SW 1271 (cell line): ENCODE measurements at places on chromosomes 16 and 17.

DNA sequence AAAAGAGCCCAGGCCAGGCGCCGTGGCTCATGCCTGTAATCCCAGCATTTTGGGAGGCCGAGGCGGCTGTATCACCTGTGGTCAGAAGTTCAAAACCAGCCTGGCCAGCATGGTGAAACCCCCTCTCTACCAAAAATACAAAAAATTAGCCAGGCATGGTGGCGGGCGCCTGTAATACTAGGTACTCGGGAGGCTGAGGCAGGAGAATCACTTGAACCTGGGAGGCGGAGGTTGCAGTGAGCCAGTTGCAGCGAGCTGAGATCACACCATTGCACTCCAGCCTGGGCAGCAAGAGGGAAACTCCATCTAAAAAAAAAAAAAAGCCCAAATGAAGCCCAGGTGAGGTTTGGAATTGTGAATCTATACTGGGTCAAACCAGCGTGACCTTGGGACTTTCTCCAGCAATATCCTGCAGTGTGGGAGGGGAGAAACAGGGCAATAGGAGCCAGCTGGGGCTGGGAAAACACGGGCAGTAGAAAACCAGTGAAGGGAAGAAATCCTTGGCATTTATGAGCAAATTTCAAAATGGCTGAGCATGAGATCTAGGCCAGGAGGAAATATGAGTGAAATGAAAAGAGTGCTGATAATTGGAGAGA is 8.2 kb upstream of the DHX8 start:
- DNase-seq: no peak

GRCh38 chr16:58503863-58504688 is 4.1 kb downstream of the NDRG4 start:
- no peak for DNase-seq

DNA sequence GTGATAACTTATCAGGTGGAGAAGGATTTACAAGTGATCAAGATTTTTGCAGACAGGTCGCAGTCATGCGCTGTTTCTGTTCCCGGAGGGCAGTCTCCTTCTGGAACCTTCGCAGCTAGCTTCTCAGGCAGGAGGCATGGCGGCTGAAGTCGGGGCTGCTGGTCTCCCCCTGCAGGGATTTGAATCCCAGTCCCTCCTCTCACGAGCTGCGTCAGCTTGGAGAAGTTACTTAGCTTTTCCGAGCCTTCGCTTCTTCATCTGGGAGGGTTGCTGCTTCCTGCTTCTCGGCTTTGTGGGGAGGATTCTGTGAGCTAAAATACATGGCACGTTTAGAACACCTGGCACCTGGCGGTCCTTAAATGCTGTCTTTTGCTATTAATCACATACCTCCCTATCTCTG is 287.8 kb upstream of the FOXF1 start:
- no peak for DNase-seq

- DNase-seq: no peak
Measured at GRCh38 chr16:70430667-70431536, 8.0 kb downstream of the ST3GAL2 start.

DNA sequence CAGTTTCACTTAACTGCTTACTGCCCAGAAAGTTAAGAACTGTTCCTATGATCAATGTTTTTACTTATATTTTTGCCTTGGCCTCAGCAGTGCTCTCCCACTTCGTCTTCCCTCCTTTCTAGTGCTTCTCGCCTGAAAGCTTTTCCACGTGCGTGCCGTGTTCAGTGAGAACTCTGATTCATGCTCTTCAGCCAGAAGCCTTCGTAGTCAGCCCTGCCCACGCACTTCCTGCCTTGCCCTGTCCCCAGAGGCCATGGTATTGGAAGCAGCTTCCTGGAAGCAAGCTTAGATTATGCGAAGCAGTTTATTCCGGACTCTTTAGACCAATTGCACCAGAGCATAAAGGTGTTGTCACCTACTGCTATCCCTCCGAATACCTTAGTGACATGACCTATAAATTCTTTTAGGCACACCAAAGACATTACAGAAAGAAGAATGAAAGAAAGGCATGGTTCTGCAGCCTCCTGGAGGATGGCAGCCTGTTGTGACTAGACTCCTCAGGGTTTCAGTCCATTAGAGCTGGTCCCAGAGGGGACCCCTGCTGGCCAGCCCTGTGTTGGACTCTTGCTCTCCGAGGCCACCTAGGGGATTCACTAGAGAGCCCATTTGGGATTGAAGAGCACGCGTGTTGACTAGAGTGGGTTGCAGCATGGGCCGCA is 105.2 kb downstream of the RPTOR start:
- no peak for DNase-seq

DNA sequence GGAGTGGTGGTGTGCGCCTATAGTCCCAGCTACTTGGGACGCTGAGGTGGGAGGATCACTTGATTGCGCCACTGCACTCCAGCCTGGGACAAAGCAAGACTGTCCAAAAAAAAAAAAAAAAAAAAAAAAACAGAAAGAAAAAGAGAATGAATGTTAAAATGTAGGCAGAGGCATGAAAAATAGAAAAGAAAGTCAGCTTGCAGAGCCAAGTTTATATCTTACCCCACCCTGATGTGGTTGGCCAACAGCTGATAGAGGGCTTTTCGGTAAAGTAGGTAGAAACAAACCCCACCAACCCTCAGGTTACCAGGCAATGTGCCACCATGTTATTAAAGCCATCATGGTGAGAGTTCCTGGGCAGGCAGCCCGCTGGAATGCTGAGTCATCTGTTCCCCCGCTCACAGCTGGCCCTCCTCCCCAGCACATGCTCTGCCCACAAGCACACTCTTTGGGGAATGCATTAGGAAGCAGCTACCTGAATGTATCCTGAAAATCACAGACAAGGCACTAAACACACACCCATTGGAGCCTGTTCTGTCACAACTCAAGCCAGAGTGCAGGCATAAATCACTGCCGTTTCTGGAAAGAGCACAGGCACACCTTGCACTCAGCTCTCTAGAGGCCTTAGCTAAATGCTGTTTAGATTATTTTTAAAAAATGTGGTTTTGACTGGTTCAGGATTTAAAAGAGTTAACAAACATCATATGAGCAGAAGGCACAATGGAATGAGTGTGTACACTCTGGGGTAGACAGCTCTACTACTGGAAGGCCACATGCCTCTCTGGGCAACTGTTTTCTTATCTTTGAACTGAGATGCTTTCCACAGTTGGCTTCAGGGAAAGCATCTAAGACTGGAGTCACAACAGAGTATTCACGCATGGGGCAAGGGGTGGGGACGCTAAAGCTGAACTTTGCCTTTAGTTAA is 128.5 kb downstream of the PARN start:
- DNase-seq: peak; percentile 80

- peak; percentile 69 for DNase-seq
Measured at GRCh38 chr17:40510328-40510648, 8.9 kb upstream of the TNS4 start.

DNA sequence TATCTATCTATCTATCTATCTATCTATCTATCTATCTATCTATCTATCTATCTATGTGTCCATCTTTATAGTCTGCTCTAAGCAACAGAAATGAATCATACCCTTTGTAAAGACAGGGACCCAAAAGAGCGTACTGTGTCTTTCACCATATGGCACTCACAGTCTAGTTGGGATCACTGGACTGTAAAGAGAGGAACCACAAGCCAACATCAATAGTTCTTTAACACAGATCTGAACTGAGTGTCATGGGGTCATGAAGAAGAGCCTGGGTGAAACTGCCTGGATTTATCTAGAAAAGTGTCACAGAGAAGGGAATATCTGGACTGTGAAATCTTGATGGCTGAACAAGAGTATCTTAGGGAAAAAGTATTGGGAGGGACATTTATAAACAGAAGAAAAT is 619.1 kb upstream of the SOX9 start:
- no peak for DNase-seq

DNA sequence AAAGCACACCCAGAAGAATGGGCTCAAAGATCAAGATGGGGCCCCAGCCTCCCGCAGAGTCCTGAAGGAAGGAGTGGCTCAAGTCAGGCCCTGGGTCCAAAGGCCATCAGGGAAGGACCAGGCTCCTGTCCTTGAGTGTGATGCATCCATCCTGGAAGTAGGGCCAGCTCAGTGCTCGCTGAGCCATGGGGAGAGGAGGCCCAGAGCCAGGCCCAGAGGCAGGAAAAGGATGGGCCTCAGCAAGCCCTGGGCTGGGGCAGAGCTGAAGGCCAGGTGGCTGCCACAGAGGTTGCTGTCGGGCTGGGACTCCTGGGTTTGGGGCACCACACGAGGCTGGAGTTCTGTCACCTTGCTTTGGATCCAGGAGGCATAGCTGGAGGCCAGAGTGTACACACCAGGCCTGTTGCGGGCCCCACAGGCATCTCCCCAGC is 3.7 kb downstream of the PRSS8 start:
- no peak for DNase-seq
